ENCODE measurements at places on chromosomes 2 and 18.

- DNase-seq = no peak
Observed at GRCh38 chr2:127853671-127854070, 4.3 kb downstream of the POLR2D start.

GRCh38 chr2:171086352-171087290 is 74.1 kb downstream of the TLK1 start:
- peak; percentile 42 for DNase-seq

- no peak for DNase-seq
Observed at GRCh38 chr18:69895066-69896047, 52.3 kb downstream of the CD226 start.

DNA sequence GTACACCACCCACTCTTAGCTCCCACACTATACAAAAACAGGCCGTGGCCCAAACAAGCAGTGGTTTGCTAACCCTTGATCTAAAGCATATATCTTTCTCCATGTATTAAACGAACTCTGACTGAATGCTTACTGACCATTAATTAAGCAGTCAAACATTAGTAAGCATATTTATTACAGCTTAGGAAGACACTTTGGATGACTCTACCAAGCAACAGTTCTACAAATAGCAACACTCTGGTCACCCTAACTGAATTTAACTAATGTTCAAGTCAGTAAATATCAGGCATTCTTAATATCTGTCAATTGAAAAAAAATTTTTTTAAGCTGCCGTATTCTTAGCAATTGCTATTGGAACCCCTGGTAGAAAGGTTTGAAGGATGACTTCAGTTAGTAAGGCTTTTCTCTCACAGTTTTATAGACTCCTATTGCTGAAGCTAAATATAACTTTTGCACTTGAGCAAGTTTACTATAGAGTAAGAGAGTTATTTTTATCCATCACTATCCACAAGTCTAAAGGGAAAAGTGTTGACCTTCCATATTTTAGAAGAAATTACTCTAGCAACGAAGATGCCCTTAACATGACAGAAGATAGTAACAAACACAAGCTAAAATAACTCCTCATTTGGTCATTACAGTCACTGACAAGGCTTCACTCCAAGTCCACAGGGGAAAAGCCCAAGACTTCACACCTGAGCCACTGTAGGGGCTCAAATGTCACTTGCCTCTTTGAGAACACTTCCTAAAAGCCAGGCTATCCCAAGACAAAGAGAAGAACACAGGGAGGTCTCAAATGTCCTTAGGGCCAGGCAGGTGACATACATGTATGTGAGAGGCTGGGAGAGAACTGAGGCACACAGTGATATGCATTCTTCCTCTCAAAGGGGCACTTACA is 74.4 kb downstream of the RTN4 start:
- no peak for DNase-seq

- DNase-seq = no peak
Observed at GRCh38 chr2:30706534-30707303, 100.5 kb downstream of the CAPN13 start.

All from glomerular endothelial cell (primary cell).